Mammary epithelial cell (primary cell): ENCODE measurements at places on chromosomes 11 and 22.

- peak; percentile 56 for DNase-seq
Measured at GRCh38 chr11:69010964-69011623, 2.0 kb downstream of the MRGPRF start.

GRCh38 chr22:30301995-30302809, 12.9 kb upstream of the CASTOR1 start:
- peak; percentile 78 for DNase-seq

- DNase-seq, result no peak
Measured at GRCh38 chr11:111372538-111372937, 6.5 kb downstream of the POU2AF1 start.

DNA sequence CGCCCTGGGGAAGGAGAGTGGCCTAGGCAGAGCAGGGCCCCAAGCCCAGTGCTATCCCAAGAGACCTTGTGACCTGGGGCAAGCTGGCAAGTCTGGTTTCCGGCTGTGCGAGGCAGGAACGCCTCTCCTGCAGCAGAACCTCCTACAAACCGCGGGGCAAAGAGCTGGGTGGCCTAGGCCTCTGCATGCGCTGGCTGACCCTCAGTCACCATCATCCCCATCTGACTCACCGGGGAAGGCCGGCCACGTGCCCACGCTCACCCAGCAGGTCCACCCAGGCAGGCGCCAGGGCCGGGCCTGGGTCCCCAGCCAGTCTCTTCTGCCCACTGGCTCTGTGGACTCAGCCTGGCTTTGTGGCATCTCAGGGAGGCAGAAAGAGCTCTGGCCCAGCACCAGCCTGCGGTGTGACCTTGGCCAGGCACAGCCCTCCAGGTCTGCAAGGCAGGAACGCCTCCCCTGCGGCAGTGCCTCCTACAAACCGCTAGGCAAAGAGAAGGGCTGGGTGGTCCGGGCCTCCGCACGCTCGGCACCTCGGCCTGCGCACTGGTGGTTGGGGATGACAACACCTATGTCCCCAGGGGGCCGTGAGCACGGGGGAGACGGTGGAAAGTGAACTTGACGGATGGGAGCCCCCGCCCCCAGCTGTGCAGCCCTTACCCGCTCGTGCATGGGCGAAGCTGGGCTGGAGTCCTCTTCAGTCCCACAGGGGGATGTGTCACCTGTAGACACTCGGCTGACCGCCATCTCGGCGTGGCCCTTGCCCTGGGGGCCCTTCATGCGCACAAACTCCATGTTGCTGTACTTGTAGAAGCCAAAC, 38.2 kb downstream of the KIAA0930 start:
- DNase-seq, result peak; percentile 56

DNA sequence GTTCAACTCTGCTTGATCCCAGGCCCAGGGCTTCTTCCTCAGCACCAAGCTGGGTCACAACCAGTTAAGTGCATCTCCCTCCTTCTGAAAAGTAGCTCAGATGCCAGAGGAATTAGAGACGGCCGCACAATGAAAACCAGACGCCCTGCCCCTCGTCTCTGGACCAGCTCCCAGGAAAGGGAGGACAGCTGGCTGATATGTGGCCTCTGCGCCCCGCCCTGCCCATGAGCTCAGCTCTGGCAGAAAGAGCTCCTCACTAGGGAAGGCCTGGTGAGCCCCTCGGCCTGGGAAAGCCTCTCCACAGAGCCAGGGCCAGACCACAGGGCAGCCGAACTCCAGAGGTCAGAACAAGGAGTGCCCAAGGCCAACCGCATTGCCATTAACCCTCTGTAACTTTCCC, 18.1 kb upstream of the SCGB1A1 start:
- DNase-seq, result no peak

- no peak for DNase-seq
Measured at GRCh38 chr11:44324749-44325525, 15.0 kb upstream of the ALX4 start.

- no peak for DNase-seq
Measured at GRCh38 chr11:42253156-42253555, 793.7 kb upstream of the LRRC4C start.

DNA sequence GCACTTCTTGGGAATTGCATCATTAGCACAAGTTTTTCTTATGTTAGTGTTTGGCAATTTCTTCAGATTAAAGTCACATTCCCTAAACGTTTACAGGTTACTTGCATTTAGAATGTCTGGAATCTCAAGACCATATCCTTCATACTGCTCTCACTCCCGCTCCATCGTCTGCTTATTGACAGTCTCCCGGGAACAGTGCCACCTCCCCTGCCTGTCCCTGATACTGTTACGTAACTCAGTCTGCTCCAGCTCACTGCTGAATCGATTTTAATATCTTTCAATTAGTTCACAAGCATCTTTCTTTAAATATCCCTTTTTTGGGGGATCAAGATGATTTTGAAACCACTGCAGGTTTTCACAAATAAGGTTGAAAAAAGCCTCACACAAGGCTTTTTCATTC, 48.2 kb downstream of the GLYATL2 start:
- no peak for DNase-seq

- peak; percentile 69 for DNase-seq
Measured at GRCh38 chr11:43937434-43938411, 4.7 kb upstream of the C11orf96 start.

DNA sequence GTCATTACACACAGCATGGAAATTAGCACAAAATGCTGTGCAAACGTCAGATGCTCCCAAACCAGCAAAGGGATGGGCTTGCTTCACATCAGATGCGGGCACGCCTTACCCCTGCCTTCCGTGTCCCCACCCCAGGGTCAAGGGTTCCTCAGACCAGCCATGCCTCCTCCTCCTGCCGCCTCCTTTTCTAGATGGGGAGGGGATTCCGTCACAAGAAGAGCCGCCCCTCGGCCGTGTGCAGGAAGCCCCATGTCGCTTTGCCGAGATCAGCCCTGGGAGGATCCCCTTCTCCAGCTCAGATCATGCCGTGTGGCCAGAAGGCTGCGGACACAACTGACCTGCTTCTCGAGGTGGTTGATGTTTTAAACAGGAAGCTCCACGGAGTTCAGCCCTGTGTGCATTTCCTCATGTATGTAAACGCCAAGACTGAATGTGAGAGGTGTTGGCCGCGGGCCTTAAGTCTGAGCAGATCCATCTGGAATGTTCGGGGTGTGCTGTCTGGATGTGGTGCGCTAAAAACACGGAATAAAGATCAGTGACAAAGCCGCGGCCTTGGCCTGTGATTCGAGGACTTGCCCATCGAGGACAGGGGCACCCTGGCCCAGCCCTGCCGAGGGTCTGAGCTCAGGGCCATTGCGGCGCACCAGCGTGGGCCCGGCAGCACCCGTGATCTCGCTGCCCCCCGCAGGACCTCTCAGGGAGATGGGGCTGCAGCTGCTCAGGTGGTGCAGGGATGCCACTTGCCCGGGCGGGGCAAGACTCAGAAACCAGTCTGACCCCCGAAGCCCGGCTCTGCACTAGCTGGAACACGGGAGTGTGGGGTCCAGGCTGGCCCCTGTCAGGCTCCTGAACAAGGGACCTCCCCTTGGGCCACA, 412.9 kb downstream of the TBC1D22A start:
- no peak for DNase-seq

DNA sequence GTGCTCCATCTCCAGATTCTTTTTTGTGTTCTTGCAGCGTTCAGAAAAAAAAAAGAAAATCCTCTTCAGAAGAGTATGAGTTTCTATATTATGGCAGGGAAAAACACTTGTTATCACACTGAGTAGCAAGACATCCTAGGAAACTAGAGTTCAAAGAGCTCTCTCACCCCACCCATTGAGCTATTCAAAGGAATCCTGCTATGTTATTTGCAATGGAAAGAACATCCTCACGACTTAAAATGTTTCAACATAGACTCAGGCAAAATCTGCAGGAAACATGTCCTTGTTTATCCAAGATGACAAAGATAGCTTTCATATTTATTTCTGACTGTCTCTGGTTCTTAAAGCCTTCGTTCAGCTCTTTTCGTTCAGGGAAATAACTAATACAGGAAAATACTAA, 331.6 kb upstream of the ANO5 start:
- no peak for DNase-seq

GRCh38 chr11:120532832-120533196, 21.3 kb downstream of the GRIK4 start:
- DNase-seq, result no peak

GRCh38 chr11:110199184-110199981, 97.0 kb downstream of the RDX start:
- DNase-seq, result peak; percentile 42

DNA sequence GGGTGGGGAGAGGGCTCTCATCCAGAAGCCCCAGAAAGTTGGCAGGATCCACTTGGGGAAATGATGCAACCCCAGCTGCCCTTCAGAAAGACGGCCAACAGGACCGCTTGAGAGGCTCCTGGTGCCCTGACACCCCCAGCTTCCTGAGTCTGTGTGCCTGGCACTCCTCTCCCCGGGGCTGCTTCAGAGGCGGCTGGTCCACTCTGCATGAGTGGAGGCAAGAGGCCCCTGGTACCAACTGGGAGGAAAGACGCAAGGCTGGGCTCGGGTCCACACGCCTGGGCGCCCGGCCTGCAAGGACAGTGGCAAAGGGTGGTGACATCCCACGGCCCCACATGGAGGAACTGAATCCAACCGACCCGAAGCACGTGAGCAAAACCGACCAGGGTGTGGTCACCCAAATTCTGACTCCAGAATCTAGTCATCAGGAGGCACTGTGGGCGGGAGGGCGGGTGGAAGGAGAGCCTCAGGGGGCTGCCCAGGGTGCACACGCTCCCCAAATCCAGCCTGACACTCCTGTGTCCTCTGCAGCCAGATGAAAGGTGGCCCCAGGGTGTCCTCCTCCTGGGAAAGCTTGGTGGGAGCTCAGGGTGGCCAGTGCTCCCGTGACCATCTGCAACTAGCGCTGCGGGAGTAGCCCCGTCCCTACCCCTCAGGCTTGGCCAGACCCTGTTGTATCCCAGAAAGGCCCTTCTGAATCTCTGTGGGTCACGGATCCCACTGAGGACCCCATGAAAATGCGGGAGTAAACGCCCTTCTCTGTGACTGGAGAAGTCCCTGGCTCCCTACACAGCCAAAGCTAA, 3.7 kb downstream of the RNH1 start:
- DNase-seq, result no peak

- peak; percentile 26 for DNase-seq
Measured at GRCh38 chr11:69310934-69311766, 17.2 kb downstream of the MYEOV start.

- peak; percentile 58 for DNase-seq
Measured at GRCh38 chr22:46064966-46065666, 85.2 kb upstream of the PPARA start.

DNA sequence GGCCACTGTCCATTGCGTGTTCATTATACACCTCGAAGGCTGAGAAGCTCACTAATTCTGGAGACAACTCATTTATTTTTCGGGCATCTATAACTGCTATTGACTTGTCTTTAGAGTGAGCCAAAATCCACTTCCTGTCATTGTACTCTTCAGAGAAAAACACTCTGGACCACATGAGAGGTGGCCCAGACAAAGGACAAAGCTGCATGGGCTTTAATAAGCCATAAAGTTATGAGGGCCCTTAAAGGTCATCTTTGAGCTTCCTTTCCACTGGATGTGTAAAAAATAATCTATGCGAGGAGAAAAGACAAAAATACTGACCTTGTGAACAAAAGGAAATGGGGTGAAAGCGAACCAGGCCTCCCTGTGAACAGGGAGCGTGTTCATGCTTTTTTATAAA, 63.5 kb upstream of the ZC3H12C start:
- DNase-seq, result no peak

DNA sequence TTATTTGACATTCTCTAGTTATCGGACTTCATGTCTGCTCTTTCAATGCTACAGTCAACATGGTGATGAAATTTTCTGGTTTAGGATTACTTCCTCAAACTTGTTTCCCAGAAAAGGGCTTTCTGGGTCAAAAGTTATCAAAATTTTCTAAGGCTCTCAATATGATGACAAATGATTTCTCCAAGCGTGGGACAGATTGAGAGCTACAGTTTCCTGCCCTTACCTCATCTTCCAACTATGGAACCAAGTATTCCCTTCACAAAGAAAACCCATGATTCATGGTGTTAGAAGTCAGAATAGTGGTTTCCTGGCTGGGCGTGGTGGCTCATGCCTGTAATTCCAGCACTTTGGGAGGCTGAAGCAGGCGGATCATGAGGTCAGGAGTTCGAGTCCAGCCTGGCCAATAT, 17.8 kb downstream of the MYO18B start:
- peak; percentile 90 for DNase-seq

- no peak for DNase-seq
Measured at GRCh38 chr11:96036863-96037262, 113.0 kb upstream of the MTMR2 start.

- DNase-seq, result no peak
Measured at GRCh38 chr11:33419924-33420323, 162.7 kb downstream of the HIPK3 start.

DNA sequence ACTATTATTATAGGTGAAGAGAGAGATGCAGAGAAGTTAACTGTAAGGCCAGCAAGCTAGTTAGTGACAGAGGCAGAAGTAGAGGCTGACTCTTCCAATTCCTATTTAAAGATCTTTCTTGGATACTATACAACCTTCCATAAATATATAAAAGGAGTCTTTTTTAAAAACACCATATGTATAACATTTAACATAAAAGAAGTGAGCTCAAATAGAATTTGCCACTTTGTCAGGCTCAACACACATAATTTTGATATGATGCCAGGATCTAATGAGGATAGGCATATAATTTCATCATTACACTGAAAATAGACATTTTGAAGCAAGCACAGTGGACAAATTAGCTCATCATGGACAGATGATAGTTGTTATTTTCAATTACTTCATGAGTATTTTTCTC, 64.1 kb upstream of the MPPED2 start:
- DNase-seq, result no peak

DNA sequence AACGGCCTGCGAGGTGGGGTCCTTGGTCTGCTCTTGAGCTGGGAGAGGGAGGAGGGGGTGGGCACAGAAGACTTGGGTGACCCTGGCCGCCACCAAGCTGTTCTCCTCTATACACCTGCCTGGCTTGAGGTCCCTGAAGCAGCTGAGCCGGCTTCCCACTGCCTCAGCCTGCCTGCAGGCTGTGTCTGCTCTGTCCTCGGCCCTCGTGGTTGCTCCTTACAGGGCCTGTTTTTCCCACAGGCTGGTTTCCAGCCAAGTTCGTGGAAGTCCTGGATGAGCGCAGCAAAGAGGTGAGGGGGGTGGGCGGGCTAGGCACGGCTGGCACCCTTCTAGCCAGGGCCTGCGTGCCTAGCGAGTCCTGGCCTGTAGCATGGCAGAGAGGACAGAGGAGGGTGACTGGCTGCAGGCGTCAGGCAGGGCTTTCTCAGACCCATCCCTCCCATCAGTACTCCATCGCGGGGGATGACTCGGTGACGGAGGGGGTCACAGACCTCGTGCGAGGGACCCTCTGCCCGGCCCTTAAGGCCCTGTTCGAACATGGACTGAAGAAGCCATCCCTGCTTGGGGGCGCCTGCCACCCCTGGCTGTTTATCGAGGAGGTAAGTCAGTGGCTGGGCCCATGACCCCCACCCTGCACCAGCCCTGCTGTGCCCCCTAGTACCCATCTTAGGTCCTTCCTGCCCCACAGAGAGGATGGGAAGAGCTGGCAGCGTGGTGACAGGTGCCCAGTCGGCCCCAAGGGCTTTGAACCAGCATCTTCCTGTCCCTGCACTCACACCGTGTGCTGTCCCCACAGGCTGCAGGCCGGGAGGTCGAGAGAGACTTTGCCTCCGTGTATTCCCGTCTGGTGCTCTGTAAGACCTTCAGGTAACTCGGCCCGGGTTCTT, 37.7 kb downstream of the SGSM3 start:
- DNase-seq, result no peak
